ENCODE measurements at places on chromosomes 2 and 18.
A peak's percentile ranks its signal among the peaks of the same experiment; 100 is the strongest.

DNA sequence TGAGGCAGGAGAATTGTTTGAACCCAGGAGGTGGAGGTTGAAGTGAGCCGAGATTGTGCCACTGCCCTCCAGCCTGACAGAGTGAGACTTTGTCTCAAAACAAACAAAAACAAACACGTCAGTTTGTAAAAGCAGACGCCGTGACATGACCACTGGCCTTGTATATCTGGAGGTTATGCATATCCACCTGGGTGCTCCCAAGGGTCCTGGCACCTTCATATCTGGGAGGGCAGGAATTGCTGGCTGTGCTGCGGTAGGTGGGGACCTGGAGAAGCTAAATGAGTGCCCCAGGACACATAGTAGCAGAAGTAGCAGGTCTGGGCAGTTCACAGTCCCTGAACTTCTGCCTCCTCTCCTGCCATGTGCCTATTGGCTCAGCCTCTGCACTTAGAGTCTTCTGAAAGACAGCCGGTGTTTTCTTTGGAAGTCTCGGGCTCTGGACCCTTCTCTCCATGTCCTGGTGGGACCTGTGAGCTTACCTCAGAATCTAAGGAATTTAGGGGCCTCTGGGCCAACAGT lies 30.9 kb upstream of the IL1R2 start:
- DNase-seq = no peak

GRCh38 chr18:38651736-38652135 lies 1086.1 kb upstream of the CELF4 start:
- DNase-seq = no peak

DNA sequence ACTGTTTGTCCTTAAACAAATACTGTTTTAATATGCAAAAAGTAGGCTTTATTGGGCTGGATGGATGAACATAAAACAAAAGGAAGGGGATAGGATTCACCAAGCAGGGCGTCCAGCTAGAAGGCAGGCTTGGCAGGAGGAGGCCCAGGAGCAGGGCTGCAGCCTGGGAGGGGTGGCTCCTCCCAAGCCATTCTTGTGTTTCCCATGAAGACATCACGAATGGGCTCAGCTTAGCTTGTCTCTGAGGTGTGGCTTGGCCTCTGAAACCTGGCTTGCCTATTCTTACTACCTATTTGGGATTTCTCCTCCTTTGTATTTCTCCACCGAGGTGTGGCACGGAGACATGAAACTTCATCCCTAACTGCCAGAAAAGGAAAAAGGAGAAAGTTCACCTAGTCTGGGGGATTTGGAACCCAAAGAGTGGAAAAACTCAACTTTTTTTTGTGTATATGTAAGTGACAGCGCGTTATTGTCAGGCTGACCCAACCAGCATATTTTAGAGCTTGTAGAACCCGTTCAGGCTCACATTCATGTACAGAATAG lies 481.9 kb upstream of the SPRED2 start:
- no peak for DNase-seq

GRCh38 chr2:25473758-25474340 lies 132.1 kb upstream of the DNMT3A start:
- DNase-seq = no peak

- DNase-seq = no peak
These were observed 103.9 kb upstream of the COL3A1 start for GRCh38 chr2:188870289-188870688.

GRCh38 chr2:215765729-215766360 lies 247.5 kb downstream of the MREG start:
- DNase-seq = no peak

- no peak for DNase-seq
These were observed 48.6 kb downstream of the CYB5A start for GRCh38 chr18:74243127-74243526.

DNA sequence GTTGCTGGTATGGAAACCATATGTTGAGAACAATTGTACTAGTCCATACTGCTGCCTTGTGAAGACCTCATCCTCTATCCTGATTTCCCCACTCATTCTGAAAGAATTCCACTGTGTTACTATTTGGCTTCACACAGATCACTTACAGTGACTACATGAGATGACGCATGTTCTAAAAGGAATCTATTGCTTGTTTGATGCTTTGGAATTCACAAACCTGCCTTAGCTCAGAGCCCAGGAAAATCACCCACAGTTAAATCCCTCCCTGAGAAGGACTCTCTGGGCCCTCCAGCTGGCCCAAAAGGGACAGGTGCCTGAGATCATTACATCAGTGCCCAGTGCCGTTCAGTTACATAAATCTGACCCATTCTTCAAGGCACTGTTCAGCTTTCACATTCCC lies 45.3 kb downstream of the KLHL29 start:
- DNase-seq = no peak

- DNase-seq = no peak
These were observed 17.8 kb upstream of the DUSP19 start for GRCh38 chr2:183060571-183061231.

DNA sequence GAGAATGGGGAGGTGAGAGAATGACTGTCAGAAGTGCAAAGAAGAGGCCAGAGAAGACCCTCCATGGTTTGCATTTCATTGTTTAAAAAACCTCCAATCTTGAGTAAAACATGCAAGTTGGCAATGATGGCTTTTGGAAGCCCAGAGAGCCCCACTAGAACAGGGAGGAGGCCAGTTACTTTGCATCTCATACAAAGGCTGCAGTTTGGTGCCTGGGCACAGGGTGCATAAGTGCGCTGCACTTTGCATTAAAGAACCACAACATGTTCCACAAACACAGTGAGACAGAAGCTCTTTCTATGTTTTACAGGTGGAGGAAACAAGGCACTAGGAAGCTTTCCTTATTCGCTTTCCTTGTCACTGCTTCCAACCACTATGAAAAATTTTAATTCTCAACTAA lies 25.4 kb downstream of the PSTPIP2 start:
- no peak for DNase-seq

- DNase-seq = no peak
These were observed 183.2 kb upstream of the SMAD2 start for GRCh38 chr18:48113691-48114090.

GRCh38 chr2:45432406-45432805 lies 178.7 kb downstream of the SRBD1 start:
- no peak for DNase-seq

DNA sequence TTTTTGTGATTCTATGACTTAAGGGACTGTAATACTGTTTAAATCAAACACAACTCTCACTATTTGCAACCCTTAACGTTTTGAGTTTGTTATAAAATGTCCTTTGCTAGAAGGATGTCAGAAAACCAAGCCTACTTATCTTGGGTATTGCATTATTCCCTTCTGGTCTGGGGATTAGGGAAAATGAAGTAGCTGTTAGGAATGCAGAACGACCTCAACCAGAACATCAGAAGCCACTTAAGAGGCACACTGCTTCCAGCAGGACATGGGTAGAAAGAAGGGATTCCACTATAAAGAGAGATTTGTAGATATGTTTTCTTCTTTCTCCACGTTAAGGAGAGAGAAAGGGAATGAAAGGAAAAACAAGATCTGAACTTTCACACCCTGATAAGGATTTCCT lies 101.2 kb downstream of the SETBP1 start:
- no peak for DNase-seq

DNA sequence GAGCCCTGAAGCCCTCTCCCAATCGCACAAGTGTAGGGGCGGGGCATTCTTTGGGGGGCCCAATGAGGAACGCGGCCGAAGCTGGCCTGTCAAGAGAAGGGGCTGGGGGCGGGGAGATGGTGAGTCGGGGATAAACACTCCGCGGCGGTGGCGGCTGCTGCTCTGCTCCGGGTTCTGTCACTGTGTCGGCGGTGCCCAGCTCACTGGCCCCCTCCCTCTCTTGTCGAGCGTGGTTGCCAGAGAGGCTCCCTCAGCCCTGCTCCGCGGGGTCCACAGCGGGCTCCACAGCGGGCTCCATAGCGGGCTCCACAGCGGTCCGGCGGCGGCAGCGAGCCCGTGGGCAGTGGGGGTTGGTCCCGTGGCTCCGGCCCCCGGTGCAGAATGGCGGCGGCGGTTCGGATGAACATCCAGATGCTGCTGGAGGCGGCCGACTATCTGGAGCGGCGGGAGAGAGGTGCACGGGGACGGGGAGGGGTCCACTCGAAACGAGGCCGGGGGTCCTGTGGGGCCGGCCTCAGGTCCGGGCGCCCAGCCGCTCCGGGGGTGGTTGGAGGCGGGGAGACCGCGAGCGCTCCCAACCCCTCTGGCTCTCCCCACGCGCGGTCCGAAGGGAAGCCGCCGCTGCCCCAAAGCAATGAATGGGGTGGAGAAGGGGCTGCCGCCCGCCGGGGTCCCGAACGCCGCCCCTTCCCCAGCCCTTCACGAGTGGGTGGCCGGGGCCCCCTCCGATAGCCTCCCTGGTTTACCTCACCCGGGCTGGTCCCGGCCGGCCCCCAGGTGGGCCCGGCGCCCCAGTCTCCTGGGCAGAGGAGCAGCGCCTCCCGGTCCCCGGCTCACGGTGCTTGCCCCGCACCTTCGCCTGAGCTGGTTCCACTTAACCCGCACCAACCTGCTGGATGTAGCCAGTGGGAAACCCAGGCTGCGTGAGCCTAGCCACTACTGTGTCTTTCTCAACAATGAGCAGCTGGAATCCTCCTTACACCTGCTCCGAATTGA lies at the start of gene MXD1:
Gene MXD1, plus strand, starts transcription at position 160 of the 996 bp plus-strand sequence. Its CDS starts 222 bp downstream, at position 382.
- DNase-seq = no peak

DNA sequence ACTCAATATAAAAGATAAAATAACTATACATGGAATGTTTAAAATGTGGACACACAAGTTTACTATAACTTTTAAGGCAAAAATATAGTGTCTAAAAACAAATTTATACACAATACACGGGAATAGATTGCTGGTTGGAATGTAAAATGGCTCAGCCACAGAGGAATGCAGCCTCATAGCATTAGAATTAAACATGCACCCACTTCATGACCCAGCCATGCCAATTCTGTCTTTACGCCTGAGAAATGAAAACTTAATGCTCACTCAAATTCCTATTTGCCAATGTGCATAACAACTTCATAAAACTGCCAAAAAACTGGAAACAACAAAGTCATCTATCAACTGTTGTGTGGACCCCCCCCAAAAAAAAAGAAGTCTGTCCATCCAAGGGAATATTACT lies 1006.6 kb upstream of the POU3F3 start:
- DNase-seq = no peak

DNA sequence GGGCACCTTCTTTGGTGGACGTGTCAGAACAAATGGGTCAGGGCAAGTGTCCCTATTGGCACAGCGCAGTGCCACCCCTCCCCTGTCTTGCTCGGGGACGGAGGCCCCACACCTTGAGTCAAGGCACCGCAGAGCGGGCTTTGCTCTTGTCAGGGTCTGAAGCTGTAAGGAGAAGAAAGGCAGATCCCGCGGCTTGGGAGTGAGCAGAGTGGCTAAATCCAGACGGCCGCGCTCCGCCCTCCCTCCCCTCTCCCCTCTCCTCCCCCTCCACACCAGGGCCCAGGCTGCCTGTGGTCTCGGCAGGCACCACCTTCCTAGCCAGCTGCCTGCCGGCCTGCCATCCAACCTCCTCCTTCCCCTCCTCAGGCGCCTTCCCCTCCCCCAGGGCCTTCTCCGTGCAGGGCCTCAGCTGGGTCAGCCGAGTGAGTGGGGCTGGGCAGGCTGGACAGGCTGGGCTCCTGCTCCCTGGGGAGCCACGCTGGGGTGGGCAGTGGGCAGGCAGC lies 25.8 kb downstream of the SPEG start:
- DNase-seq = peak; percentile 42

GRCh38 chr18:33627114-33627513 lies 49.1 kb downstream of the ASXL3 start:
- no peak for DNase-seq

- no peak for DNase-seq
These were observed 70.5 kb downstream of the ZFP36L2 start for GRCh38 chr2:43155851-43156411.

DNA sequence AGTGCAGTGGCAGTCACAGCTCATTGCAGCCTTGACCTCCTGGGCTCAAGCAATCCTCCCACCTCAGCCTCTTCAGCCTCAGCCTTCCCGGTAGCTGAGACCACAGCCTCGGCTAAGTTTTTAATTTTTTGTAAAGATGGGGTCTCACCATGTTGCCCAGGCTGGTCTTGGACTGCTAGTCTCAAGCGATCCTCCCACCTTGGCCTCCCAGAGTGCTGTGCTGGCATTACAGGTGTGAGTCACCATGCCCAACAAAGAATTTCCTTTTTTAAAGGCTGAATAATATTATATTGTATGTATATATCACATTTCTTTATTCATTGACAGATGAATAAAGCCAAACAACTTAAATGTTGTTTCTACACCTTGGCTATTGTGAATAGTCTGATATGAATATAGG lies 42.5 kb downstream of the MOB4 start:
- DNase-seq = no peak

- DNase-seq = no peak
These were observed 401.6 kb upstream of the TNP1 start for GRCh38 chr2:217261452-217261851.

DNA sequence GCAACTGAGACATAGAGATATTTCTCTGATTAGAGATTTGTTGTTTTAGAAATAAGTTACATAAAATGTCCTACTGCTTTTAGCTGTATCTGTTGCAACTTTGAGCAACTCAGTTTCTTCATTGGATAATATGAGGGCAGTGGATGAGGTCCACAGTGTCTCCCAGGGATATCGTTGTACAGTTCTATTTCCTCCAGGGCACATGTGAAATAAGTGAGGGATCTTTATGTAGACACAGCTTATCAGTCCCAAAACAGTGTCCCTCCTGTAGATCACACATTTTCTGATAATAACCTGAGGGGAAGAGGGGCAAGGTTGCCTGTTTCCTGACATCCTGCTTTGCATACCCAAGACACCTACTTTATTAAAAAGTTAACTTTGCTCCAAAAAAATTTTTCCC lies 1231.2 kb upstream of the ZEB2 start:
- DNase-seq = no peak

GRCh38 chr2:72289283-72289682 lies 141.6 kb upstream of the CYP26B1 start:
- DNase-seq = no peak

GRCh38 chr18:62402342-62402948 lies 77.3 kb downstream of the TNFRSF11A start:
- no peak for DNase-seq
